Karpas-422 (cell line): ENCODE measurements at places on chromosomes 7 and 10. TPM values are rescaled to one million over a fixed set of nuclear protein-coding genes. Genes with fewer than 3 reads are reported as not detected.

GRCh38 chr7:116929914-116930913 lies 23.1 kb upstream of the ST7 start:
- H3K27me3 ChIP-seq: no peaks in the 10 kb centered on the region
- H3K4me1 ChIP-seq: no peaks in the 10 kb centered on the region; the same call in none of the 2 replicates
- H3K4me3 ChIP-seq: no peak overlapping the region

DNA sequence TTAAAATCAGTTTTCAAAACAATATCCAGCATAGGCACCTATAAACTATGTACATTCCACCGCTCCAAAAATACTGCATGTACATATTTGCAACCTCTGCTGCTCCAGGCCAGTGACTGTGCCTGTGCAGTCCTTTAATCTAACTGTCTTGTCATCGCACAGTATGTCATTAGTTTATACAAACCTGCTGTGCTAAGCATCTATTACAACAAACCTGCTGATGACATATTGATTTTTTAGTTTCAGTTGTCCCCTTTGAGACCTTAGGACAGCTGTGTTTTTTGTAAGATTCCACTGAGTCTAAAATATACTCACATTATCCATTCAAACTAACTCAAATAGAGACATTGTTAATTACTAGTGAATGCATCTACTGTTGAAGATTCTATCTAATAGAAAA lies 33.1 kb downstream of the SEMA3C start:
- H3K36me3 ChIP-seq: no peaks in the 10 kb centered on the region
- no peaks in the 10 kb centered on the region for H3K4me1 ChIP-seq
- no peaks in the 10 kb centered on the region for H3K27me3 ChIP-seq
- no peak for DNase-seq
- H3K4me3 ChIP-seq: no peak overlapping the region
- no peak overlapping the region for H3K27ac ChIP-seq

GRCh38 chr10:62394556-62395018 lies 20.4 kb downstream of the ZNF365 start:
- H3K27ac ChIP-seq: no peak overlapping the region
- H3K36me3 ChIP-seq: no peaks in the 10 kb centered on the region
- H3K4me1 ChIP-seq: no peaks in the 10 kb centered on the region
- no peaks in the 10 kb centered on the region for H3K27me3 ChIP-seq
- no peak overlapping the region for H3K4me3 ChIP-seq

DNA sequence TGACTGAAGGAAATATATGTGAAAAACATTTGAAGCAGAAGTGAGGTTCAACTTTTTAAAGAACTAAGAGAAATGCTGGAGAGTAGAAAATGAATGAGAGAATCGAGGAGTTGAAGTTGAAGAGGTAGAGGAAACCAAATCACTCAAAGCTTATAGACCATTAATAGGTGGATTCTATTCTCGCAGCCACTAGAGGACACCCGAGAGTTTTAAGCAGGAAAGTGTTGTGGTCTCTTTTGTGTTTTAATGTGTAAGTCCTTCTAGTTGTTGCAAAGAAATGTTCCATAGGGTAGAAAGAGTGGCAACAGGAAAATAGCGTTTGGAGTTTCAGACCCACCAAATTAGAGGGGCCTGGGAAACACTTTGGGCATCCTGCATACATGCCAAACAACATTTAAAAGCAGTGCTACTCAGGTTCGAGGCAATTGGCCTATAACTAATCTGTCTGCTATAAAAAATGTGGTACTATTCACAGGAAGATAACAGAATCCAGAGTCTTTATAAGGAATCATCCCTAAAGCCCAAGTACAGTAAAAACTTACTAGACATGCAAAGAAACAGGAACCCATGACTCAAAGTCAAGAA lies 75.3 kb upstream of the TAS2R16 start:
- no peak overlapping the region for H3K4me3 ChIP-seq
- H3K4me1 ChIP-seq: no peaks in the 10 kb centered on the region
- no peaks in the 10 kb centered on the region for H3K27me3 ChIP-seq
- peak; percentile 68 for DNase-seq

GRCh38 chr10:90598513-90598912 lies 259.3 kb downstream of the HTR7 start:
- DNase-seq: no peak
- H3K27me3 ChIP-seq: no peaks in the 10 kb centered on the region
- no peaks in the 10 kb centered on the region for H3K36me3 ChIP-seq
- no peaks in the 10 kb centered on the region for H3K4me1 ChIP-seq

DNA sequence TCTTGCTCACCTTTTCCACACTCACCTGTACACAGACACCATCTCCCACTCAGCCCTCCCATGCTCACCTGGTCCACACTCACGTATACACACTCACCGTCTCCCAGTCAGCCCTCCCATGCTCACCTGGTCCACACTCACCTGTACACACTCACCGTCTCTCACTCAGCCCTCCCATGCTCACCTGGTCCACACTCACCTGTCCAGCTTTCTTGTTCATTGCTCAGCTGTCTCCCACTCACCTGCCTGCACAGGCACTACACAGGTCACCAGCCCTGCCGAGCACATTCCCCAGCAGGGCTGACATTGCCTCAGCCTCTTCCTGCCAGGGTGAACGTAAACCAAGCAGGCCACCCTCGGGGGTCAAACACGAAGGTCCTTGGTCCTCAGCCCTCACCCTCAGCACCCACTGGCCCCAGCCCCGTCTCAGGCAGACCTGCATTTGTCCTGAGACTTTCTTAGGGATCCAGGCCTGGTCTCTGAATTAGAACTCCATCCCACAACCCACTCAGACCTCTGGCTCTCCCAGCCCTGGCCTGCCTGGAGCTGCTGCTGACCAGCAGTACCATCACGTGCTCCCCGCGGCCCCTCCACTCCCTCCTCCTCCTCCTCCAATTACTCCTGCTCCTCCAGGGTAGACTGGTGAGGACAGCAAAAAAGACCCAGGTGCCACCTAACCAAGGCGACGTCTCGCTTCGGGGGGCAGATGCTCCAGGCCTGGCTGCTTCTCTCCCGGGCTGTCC lies 12.8 kb upstream of the DNAAF5 start:
- no peak for DNase-seq
- 0 out of 2 replicates have a peak, but pooled peaks cover 3% of the 10 kb centered on the region for H3K36me3 ChIP-seq
- no peaks in the 10 kb centered on the region for H3K27me3 ChIP-seq

DNA sequence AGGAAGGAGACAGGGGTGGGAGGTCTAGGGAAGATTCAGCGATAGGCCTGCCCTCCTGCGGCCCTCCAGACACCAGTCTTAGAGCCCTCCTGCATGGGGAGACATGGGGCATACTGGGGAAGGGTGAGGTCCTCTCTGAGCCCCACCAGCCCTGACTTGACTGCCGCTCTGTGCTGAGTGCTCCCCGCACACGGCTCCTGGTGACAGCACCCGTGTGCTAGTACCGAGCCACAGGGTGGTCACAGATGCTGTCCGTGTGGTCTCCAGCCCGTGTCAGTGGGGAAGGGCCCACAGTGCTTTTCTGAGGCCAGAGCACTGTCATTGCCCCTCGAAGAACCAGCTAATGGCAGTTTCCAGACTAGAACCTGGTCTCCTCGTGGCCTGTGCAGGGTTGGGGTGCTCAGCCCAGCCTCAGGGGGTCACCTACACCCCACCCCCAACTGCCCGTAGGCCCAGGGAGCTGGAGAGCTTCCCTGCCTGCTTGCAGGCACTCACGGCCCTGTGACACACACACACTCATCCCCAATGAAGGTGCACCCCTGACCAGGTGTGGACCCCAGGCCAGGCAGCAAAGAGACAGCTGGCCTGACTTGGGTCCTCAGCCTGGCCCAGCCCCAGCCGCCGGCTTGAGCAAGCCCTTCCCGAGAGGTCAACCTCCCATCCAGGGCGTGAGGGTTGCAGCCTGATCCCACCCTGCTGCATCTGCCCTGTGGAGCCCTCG lies 86.0 kb upstream of the RET start:
- DNase-seq: no peak
- no peaks in the 10 kb centered on the region for H3K27me3 ChIP-seq
- no peaks in the 10 kb centered on the region for H3K4me1 ChIP-seq
- no peaks in the 10 kb centered on the region for H3K36me3 ChIP-seq

DNA sequence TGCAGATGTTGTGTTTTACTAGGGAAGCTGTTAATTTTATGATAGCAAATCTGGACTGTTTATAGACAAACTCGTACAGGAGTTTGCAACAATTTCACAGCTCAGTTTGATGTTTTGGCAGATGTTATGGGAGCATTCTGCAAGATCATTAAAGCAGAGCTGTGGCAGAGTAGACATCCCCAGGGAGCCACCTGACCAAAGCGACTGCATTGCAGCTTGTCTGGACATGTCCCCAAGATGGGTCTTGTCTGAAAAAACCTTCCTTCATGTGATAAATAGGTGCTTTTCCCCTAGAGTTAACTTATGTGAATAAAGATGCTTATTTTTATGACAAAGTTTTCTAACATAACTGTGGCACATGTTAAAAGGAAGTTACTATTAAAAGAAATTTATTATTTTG lies 91.2 kb upstream of the GPR141 start:
- no peaks in the 10 kb centered on the region for H3K4me1 ChIP-seq
- no peak overlapping the region for H3K27ac ChIP-seq
- DNase-seq: no peak
- no peaks in the 10 kb centered on the region for H3K36me3 ChIP-seq
- no peaks in the 10 kb centered on the region for H3K27me3 ChIP-seq

DNA sequence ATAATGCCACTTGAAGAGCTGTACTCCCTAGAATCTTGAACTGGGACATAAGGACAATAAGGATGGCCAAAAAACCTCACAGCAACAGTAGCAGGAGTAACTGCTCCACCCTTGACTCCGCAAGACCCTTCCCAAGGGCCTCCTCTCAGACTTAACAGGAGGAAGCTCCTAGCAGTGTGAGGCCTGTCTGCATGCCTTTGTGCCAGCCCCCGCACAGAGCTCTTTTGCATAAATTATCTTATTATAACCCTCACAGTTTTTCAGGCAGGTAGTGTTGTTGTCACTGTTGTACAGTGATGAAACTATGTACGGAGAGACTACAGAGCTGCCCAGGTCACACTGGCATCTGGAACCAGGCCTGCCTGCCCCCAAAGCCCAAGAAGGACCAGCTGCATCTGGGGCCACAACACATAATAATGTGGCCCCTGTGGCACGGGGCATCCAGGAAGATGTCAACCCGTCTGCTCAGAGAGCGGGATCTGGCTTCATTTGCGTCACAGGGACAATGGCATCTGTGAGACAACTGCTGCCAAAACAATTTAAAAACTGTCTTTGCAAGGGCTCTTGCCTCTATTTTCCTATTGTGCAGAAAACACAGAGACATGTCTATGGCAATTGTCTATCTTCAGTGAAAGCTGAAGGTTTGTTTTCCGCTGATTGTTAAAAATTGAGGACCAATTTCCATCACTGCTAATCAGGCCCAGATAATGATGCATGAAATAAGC lies 249.3 kb upstream of the GRB10 start:
- H3K27me3 ChIP-seq: no peaks in the 10 kb centered on the region
- no peaks in the 10 kb centered on the region for H3K4me1 ChIP-seq
- H3K27ac ChIP-seq: no peak overlapping the region
- H3K36me3 ChIP-seq: no peaks in the 10 kb centered on the region
- DNase-seq: no peak

GRCh38 chr7:135409845-135410542 lies 99.9 kb downstream of the CNOT4 start:
- H3K27ac ChIP-seq: no peak overlapping the region
- H3K36me3 ChIP-seq: peaks cover 14% of the 10 kb centered on the region; the same call in 1 of the 2 replicates
- no peaks in the 10 kb centered on the region for H3K27me3 ChIP-seq
- DNase-seq: no peak
- H3K4me3 ChIP-seq: no peak overlapping the region

DNA sequence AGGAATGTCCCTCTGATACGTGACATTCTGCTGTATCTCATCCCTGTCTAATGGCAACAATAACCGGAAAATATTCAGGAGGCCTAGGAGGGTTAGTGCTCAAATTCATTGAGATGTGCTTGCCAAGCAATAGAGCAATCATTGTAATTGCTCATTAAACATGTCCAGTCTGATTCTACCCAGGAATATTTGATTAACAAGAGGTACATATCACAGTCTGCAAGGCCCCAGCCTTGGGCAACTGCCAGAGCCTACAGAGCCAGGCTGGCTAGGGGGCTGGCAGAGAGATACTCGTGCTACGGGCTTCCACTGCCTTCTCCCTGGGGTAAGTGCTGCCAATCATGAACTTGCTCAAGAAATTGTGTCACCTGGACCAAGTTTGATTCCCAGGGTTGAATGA lies 99.1 kb downstream of the ALOX5 start:
- H3K27ac ChIP-seq: no peak overlapping the region
- no peak for DNase-seq
- H3K36me3 ChIP-seq: peaks cover 22% of the 10 kb centered on the region

DNA sequence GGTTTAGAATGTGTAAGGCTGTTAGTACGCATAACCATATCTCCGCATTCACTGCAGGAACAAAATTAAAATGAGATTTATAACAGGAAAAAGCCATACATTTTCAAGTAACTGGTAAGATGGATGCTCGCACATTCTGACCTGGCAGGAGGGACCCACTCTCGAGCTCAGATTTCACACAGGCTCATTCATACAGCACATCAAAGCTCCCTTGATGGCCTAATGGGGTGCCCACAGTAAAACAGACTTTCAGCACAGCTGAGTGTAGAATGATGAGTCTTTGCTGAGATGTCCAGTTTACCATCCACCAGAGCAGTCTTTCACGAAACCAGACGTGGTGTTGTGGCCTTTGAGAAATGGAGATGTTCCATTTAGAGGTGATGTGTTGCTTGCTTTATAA lies 8.9 kb downstream of the FOXI2 start:
- no peaks in the 10 kb centered on the region for H3K4me1 ChIP-seq
- H3K4me3 ChIP-seq: no peak overlapping the region
- no peak overlapping the region for H3K27ac ChIP-seq
- H3K36me3 ChIP-seq: no peaks in the 10 kb centered on the region
- H3K27me3 ChIP-seq: no peaks in the 10 kb centered on the region

DNA sequence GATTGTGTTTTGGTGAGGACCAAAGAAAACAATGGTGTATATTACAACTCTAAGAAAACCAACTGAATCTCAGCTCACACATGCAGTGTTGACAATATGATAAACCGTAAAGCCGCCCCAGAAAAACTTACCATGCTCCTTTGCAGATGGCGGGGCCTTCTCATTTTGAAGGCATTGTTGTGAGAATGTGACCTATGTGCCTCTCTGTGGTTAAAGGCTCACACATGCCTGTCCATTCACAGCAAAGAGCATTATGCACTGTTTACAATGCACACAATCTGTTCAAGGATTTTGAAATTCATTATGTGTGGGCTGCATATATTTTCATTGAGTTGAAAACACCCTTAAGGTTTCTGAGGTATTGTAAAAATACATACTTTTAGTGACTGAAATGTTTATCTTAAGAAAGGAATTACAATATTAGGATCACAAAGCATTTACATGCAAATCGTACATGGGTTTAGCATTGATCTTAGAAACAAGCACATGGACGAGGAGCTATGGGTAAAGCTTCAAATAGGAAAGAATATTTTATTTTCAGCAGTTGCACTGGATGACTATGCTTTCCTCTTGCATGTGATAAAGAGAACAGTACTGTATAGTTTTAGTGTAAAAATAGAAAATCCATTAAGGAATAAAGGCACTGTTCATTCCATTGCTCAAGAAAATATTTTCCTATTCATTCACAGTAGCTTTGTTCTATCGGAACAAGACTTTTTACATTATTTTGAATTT lies 334.3 kb downstream of the ARL4A start:
- no peaks in the 10 kb centered on the region for H3K36me3 ChIP-seq
- no peaks in the 10 kb centered on the region for H3K27me3 ChIP-seq
- no peak for DNase-seq
- no peaks in the 10 kb centered on the region for H3K4me1 ChIP-seq

The ZNF33B gene
- total RNA-seq: 7.7 and 22.7 TPM in 2 replicates

The NPC1L1 gene
- not detected in 2 replicates for total RNA-seq

The OPN1SW gene
- total RNA-seq: not detected in 2 replicates

The PRLHR gene
- not detected in 2 replicates for total RNA-seq

The SPDYE6 gene
- not detected in 2 replicates for total RNA-seq

The CYP26C1 gene
- 0.14 and 0.30 TPM in 2 replicates for total RNA-seq

The BTBD16 gene
- total RNA-seq: not detected in 2 replicates

The EXOC4 gene
- total RNA-seq: 111 and 118 TPM in 2 replicates

The CEP41 gene
- 3.9 and 7.3 TPM in 2 replicates for total RNA-seq

The CSGALNACT2 gene
- 8.3 and 9.2 TPM in 2 replicates for total RNA-seq
